Stimulated activated CD8-positive, alpha-beta memory T cell treated with anti-CD3 and anti-CD28 coated beads, Interleukin-15, amount 100 ng/mL, for 1 hour (primary cell): ENCODE measurements at places on chromosomes 7 and 10.
A peak's percentile ranks its signal among the peaks of the same experiment; 100 is the strongest.

GRCh38 chr10:118369641-118370205, 27.6 kb upstream of the FAM204A start:
- DNase-seq = no peak

- no peak for DNase-seq
These were observed 130.4 kb downstream of the MAD1L1 start for GRCh38 chr7:2102375-2102723.

DNA sequence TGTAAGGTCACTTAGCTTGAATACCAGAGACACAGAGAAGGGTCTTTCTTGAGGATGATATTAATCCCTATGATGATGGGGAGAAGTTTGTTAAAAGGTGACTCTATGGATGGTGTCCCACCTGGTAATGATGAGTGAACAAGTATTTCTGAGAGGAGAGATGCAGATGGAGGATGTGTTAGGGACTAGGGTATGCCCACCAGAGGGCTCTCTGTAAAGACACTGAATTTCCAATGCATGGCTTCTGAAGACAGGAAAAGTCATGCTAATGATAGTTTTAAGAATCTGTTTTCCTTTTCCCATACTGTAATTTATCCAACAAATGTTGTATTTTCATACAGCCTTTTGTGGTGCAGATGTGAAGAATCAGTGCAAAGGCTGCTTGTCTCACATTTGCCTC, 1250.9 kb upstream of the CELF2 start:
- DNase-seq = no peak

- DNase-seq = no peak
These were observed 54.2 kb upstream of the SVIL start for GRCh38 chr10:29689001-29689400.

DNA sequence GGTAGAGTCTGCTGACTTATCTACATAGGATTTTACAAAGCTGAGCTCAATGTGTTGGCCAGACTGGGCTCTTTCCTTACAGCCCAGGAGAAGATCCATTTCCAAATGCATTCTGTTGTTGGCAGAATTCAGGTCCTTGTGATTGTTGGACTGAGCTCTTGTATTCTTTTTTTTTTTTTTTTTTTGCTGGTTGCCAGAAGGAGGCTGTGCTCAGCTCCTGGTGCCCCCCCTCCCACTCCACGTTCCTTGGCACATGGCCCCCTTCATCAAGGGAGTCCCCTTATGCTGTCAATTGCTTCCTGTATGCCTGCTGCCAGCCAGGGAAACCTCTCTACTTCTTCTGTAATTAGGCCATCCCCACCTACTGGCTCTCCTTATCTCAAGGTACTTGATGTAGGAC, 518.1 kb upstream of the AKR1E2 start:
- no peak for DNase-seq

- no peak for DNase-seq
These were observed 57.5 kb upstream of the MGAM2 start for GRCh38 chr7:142053988-142054387.

- DNase-seq = no peak
These were observed 764 bp upstream of the TCF7L2 start for GRCh38 chr10:112949143-112949823.

- DNase-seq = no peak
These were observed 133.6 kb upstream of the RET start for GRCh38 chr10:42943025-42943818.

DNA sequence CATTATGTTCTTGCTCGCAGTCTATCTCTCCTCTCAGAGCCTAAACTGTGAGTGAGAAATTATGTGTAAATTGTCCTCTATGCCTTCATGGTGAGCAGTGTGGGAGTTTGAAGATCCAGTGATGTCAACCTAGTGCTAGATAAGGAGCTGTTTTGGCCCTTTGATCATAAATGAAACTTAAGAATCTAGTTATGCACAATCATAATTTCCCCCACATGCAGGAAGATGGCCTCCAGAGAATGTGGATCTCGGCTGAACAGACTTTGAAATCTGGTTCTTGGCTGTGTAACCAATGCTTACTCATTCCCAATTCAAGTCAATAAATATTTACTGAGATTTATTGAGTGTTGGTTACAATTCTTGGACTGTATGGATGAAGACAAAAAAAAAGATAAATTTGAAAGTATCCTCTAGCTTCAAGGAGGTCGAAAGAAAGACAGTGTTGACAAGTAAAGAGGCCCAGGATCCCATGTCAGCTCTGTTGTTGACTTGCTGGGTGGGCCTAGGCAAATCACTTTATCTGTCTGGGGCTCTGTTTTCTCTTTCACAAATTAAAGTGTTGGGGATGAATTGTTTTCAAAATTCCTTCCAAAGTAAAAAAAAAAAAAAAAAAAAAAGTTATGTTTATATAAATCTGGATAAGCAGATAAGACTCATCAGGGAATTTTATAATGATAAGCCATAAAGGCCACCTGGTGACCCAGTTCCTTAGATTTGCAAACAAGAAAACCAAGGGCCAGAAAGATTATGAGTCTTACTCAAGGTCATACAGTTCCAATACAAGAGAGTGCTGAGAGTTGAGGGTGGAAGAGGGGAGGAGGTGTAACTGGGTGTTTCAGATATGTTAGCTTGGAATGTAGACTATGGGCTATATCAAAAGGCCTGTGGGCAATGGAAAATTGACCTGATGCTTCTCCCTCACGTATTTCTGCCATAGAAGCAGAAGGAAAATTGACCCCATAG, 969.9 kb downstream of the KCNMA1 start:
- DNase-seq = no peak

- DNase-seq = no peak
These were observed 49.5 kb upstream of the RSU1 start for GRCh38 chr10:16866541-16867275.

DNA sequence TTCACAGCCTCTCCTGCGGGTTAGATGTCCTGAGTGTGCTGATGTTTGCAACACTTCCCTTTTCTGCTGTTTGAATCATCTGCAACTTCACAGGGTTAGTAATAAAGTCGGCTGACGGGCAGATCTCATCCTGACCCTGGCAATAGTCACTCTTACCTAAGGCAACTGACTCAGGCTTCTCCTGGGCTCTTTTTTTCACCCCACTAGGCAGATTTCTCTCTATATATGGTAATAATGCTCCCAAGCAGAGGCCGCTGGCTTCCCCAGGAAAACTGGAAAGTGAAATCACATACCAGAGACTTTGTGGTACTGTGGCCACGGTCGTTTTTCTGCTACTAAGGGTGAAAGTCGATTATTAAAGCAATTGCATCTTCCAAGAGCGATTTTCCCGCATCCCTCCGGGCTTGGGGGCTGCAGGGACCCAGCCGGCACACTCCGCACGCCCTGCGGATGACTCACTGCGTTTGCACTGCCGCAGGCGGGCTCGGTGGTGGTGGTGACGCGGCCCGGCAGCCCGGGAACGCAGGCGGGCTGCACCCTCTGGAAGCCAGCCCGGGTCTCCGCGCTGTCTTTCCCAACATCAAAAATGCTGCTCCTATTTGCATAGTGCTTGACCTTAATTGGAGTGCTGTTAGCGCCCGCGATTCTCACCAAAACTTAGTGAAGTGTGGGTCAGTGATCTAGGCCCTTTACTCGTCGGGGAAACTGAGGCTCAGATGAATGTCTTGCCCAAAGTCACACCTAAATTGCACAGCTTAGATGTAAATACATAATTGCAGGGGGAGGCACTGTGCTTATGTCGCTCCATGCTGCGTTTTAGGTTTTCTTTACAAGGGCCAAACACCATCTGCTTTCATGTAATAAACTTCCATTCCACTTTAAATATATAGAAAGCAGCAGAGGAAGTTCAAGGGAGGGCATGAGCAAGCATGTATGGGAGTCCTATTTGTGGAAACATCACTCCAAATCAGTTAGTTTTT, 47.6 kb upstream of the ITGB1 start:
- DNase-seq = no peak

DNA sequence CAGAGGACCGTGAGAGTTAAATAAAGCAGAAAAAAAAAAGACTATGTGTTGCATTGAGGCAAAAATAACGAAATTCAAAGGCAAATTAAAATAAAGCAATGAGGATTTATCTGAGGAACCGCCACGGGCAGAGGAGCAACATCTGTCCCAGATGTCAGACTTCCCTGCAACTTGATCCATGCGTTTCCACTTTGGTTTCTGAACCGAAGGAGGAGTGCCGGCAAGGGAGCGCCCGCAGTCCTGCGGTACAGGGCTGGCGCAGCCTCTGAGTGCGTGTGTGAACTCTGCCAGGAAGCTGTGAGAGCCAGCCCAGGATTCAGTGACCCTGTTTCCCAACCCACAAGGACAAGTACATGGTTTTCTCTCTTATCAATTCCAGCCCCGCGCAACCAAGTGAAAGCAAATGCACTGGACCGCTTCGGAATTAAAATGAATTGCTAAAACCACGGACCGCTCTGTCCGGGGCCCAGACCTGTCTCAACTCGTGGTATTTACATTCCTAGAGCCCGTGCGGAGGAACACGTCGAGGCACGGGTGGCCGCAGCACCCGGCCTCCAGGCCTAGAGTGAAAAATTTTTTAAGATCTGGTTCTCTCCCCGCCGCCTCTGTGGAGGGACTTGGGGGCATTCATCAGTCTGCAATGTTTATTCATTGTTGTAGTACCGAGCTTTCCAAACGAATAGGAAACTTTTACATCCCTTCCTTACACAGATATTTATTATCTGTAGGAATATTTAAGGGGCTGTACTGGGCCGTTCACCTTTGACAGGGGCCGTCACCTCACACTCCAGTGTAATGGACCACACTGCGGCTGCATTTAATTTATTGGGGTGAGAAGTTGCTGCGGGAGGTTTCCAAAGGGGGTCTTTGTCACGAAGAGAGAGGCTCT, 291.5 kb upstream of the NFE2L3 start:
- no peak for DNase-seq

- no peak for DNase-seq
These were observed 164.7 kb downstream of the TCERG1L start for GRCh38 chr10:131146790-131147189.

GRCh38 chr10:48306265-48306869, at the start of gene MAPK8:
Gene MAPK8, plus strand, starts transcription at chr10:48306677. Its CDS starts 94,984 bp downstream, at chr10:48401661.
- peak; percentile 86 for DNase-seq

- DNase-seq = no peak
These were observed 17.9 kb upstream of the CLEC2L start for GRCh38 chr7:139505563-139505962.

- DNase-seq = no peak
These were observed 1.5 kb upstream of the SHH start for GRCh38 chr7:155813546-155814315.

DNA sequence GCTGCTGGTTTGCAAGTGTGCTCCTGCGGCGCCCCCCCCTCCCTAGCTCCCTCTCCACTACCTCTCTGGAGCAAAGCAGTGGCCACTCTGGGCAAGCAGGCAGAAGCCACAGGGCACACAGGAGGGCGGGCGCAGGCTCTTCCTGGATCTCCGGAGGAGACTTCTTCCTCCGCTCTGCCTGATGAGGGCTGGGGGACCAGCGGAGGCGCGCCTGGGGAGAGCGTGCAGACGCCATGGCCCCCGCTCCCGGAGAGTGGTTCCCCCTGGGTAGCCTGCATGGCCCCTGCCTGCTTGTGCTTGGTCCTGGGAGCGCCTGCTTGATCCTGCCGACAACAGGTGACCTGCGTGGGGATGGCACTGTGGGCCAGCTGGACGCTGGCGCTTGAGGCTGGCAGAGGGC, 29.0 kb downstream of the ANKMY2 start:
- no peak for DNase-seq

DNA sequence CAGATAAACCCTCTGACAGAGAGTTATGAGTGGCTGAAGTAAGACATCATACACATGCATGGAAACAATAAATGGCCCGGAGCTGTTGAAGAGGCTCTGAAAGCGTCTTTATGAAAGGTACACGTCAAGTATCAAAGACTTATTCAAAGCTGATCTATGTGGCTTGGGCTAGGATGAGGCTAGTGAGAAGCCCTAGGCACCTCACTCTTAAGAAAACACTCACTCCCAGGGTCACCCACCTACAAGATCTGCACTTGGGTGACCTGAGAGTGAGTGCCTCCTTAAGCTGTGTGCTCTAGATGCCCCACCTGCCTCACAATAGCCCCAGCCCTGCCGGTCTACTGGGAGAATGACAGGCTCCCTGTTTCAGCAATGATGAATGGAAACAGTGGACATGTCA, 1.1 kb upstream of the GIMAP1 start:
- DNase-seq = no peak

- DNase-seq = no peak
These were observed 372.3 kb upstream of the MYO3A start for GRCh38 chr10:25561758-25562157.

DNA sequence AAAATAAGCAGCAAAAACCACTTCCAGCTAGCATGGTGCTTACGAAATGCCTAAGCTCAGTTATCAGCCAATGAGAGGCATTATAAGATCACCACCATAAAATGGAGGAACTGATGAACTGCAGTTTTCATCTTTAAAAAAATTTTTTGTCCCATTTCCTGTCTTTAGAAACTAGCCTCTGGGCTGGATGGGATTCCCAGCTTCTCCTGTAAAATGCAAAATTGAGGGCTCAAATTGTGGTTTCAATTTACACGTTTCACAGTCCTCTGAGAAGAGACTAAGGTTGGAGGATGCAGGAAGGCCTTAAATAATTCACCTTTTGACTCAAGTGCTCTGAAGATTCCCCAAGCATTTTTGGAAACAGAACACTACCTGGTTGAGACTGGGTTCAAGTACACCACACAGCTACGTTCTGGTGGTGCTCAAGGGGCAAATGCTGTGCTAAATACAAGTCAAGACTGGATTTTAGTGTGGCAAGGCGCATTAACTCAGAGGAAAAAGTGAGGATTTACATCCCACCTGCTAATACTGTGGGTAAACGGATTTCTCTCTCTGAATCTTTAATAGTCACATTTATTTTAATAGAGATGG, 951 bp downstream of the ZNF25 start:
- DNase-seq = no peak

DNA sequence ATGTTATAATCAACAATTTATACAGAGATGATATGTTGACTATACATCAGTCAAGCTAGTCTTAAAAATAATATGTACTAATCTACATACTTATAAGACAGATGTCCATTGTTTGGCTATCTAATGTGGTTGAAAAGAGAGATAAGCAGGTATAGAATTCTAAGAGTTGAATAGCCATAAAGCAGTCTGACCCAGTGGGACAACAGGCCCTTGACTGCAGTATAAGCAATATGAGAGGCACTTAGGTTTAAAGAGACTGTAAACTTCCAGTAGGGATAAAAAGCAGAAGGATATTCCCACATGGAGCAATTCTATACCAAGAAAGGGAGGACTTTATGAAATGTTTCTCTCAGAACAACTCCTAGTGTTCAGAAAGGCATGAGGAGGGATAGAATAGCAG, 139.3 kb downstream of the ELAPOR2 start:
- DNase-seq = no peak

- DNase-seq = no peak
These were observed 23.4 kb downstream of the FRMPD2 start for GRCh38 chr10:48251152-48251524.

DNA sequence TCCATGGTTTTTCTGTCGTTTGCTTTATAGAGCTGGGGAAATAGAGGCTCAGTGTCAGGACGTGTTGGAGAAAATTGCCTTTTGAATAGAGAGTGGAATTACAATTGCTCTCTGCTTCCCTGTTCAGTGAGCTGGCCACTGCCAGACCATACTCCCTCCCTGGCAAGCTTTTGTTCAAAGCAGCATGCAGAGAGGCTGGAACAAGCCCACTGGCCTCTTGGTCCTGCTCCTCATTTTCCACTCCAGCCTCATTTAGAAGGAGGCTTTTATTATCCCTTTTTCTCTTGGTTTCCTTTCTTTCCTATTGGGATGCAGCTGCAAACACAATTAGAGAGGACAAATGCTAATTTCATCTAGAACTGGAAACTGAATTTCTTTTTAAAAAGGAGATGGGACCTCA, 302.2 kb upstream of the PODXL start:
- no peak for DNase-seq
